Activated CD8-positive, alpha-beta T cell treated with anti-CD3 and anti-CD28 coated beads for 36 hours (primary cell): ENCODE measurements at places on chromosomes 11 and 22. TPM values are rescaled to one million over a fixed set of nuclear protein-coding genes. Genes with fewer than 3 reads are reported as not detected.

- DNase-seq: no peak
Measured at GRCh38 chr11:118152552-118153471, at the start of gene SCN4B. SCN4B (minus strand) TSS chr11:118152823; CDS start chr11:118152673, 150 bp downstream.

The APOBEC3F gene
- total RNA-seq: 25.0 TPM

The HBG2 gene
- total RNA-seq: not detected

- no peak for DNase-seq
Measured at GRCh38 chr11:44271286-44271685, 38.7 kb downstream of the ALX4 start.

The CSKMT gene
- total RNA-seq: 43.6 TPM

- peak; percentile 57 for DNase-seq
Measured at GRCh38 chr11:61955422-61956135, 5.4 kb downstream of the BEST1 start.

- no peak for DNase-seq
Measured at GRCh38 chr11:127472505-127472904, 471.9 kb upstream of the KIRREL3 start.

The IL10RA gene
- 73.3 TPM for total RNA-seq

- DNase-seq: no peak
Measured at GRCh38 chr11:36251823-36252222, 37.4 kb downstream of the COMMD9 start.

DNA sequence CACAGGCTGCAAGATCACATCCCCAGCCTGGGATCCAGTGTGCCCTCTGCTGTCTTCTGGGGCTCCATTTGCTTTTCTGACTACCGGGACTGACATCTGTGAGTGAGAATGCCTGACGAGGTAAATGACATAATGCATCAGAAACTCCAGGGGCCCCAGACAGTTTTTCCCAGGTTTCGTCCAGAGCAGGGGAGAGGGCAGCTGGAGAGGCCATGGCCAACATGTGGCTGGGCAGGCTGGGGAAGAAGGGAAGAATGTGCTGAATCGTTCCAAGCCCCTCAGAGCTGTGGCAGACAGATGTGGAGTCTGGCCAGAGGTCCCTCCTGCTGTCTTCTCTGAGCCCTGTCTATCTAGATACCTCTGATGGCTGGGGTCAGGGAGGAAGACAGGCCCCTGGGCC is 163.9 kb downstream of the TRIM29 start:
- no peak for DNase-seq

DNA sequence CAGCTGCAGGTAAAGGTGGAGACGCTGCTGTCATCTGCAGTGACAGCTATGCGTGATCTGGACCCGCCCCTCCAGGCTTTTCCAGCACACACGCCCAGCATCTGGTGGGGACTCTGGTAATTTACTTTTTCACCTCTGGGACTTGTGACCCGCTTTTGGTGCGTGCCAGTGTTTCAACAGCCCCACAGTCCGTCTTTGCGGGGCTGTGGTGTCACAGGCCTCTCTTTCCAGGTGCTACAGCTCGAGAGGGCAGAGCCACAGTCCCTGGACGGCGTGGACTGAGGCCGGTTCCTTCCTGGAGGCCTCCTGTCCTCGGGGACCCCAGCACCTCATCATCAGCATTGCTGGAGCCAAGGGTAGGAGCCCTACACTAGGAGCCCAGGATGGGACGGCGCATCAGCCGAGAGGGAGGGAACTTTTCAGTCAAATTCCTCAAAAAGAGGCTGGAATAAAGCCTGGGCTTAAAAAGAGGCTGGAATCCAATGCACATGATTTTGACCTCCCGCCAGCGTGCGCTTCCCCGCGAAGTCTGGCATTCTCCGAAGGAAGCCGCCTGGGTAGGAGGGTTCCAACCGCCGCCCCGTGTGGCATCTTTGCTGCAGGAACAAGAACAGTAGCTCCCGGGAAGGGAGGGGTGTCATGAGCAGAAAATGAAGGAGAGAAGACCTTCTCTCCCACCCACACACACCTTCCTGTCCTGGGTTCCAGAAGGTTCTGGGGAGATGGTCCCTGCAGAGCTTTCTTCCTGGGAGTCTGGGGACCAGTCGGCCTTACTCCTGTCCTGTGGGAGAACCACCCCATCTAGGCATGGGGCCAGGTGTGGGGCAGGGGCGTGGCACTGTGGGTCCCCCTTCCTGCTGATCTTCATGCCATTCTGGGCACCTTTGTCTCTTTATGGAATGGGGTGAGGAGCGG is 25.7 kb upstream of the KRTAP5-7 start:
- DNase-seq: no peak

GRCh38 chr11:43486141-43486540 is 127.4 kb downstream of the TTC17 start:
- no peak for DNase-seq

DNA sequence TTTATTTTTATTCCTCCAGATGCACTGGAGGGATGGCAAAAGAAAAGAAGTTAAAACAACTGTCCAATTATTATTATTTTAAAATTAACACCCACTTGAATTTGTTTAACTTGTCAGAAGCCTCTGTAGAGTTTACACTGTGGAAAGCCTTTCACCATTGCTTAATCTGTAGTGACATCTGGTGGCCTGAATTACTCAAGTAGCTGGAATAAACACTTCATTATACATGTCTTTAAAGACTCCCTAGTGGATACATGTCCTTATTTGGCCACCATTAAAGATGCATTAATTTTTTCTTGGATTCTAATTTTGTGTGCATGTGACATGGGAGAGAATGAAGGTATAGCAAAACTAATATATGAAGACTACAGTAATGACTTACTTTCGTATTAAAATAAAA is 1496.5 kb downstream of the FAM181B start:
- peak; percentile 3 for DNase-seq

GRCh38 chr22:49554296-49554625 is 273.4 kb downstream of the BRD1 start:
- no peak for DNase-seq

DNA sequence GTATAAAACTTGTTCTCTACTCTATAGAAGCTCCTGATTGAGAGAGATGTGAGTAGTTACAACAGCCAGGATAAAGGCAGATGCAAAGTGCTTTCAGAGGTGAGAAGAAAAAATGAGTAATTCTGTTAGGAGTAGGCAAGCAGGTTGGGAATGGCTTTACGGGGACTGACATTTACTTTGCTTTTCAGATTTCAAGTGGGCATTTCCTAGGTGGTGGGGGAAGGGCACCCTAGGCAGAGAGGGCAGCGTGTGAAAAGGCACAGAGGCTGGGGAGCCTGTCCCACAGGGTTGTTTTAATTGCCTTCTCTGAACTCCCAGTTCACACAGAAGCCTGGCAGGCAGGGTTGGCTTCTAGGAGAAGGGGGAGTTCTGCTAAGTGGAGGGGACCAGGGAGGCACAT is 106.5 kb downstream of the NAV2 start:
- no peak for DNase-seq

The SMC1B gene
- total RNA-seq: 1.8 TPM

The ALX4 gene
- not detected for total RNA-seq

GRCh38 chr22:49203859-49204598 is 623.6 kb downstream of the BRD1 start:
- DNase-seq: no peak

The OR51B5 gene
- total RNA-seq: not detected

The GGTLC2 gene
- total RNA-seq: not detected

The SLC22A6 gene
- total RNA-seq: not detected

DNA sequence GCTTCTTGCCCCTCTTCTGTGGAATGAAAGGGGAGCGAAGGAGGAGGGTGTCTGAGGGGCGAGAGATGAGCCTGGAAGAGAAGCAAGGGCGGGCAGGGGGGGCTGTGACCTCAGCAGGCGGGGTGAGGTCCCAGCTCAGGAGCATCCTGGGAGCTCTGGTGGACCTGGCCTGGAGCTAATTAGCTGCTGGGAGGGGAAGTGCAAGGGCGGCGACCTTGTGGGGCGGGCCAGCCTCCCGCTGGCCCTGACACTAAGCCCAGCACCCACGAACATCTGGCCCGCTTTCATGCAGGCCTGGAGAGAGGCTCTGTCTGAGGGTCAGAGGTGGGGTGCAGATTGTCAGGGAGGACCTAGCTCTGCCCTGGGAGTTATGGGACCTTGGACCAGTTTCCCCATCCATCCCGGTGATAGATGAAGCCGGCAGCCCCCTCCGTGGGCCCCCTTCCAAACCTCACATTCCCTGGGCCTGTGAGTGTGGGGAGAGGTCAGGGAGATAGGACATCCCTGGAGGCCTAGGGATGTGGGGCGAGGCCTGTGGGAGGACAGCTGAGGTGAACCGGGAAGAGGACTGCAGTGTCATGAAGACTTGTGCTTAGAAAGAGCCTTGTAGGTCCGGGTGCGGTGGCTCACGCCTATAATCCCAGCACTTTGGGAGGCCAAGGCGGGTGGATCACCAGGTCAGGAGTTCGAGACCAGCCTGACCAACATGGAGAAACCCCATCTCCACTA is 28.5 kb upstream of the CD82 start:
- DNase-seq: no peak

DNA sequence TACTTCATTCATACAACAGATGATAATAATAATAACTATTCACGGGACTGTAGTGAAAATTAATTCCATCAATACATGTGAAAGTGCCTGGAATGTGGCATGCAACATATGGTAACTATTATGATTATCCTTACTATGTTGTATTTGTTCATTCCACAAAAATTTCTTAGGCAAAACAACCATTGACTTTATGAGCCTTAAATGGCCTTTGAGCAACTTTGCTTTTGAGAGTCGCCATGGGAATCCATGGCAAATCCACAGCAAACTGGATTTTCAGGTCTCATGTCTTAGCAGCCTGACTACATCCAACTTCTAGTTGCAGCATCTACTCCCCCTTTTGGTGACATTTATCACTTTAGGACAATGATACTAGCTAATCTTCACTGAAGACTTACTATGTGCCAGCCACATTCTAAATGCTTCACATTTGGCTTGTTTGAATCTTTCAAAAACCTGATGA is 56.8 kb downstream of the SLC1A2 start:
- DNase-seq: no peak

GRCh38 chr11:19919050-19919561 is 206.5 kb downstream of the NAV2 start:
- DNase-seq: no peak

DNA sequence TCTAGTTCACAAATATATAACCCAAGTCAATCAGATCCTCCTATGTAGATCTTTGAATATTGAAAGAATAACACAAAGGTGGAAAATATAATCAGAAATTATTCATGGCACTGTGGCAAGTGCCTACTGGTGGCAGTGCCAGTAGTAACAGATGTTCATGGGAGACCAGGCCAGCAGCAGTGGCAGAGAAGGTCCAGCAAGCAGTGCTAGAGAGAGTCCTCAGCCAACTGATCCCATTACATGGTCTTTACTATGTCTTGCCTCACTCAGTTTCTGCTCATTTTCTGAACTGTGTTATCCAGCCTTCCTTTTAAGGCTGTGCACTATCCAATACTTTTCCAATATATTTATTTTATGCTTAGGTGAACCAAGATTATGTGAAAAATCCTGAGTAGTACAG is 124.9 kb downstream of the MRTFA start:
- DNase-seq: no peak

DNA sequence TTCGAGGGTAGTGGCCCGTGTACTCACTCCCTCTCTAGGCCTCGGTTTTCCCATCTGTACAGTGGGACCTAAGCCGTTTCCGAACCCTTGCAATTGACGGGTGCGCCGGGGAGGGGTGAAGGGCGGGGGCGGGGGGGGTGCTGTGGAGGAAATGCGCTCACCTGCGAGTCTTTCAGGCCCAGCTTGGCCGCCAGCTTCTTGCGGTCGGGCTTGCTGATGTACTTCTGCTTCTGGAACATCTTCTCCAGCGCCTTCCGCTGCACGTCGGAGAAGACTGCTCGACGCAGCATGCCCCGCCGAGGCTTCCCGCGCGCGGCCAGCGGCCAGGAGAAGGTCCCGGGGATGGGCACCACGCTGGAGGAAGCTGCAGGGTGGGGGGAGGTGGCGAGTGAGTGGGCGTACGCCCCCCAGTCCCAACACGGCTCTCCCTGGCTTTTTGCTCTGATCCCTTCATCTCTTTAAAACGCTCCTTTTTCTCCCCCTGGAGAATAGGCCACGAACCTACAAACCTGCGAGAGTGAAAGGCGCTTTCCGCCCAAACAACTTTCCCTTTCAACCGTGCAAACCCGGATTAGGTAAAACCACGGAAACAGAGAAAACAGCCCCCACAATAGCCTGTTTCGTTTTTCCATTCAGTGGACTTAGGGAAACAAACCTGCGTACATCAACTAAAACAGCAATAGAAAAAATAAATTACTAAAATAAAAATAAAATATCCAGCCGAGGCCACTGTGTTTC is 3.2 kb downstream of the DBX1 start:
- DNase-seq: peak; percentile 63

DNA sequence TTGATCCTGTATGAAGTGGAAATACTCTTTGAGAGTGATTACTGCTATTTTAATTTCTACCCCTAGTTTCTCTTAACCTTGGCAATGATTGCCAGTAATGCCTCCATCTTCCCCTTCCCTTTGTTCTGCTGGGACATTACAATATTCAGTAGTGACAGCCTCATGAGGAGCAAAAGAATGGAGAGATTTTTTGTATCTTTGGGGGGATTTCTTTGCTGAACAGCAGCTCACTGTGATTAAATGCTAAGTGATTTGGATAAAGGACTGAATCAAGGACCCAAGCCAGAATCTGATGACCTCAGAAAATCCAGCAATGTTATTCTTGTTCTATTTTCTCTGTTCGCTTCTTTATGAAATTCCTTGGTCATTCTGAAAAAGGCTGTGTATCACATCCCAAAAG is 7.0 kb upstream of the SLC1A2 start:
- DNase-seq: no peak

DNA sequence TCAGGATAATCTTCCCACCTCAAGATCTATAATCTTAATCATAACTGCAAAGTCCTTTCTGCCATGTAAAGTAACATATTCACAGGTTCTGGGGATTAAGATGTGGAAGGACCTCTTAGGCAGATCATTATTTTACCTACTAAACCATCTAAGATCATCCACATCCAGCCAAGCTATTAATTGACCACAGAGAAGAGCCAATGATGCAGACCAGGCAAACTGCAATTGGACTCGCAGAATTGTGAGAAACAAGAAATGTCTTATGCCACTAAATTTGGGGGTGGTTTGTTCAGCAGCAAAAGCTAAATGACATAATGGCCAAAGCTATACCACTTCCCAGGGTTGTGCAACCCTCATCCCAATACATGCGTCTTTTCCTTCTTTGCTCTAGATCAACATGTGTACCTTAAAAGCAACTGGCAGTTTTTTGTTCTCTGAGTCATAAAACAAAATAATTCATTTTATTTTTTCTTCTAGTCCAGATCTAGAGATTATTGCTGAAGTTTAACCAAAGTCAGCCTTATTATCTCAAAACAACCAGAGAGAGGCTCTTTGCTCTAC is 88.7 kb upstream of the CHRM4 start:
- DNase-seq: no peak

The DGAT2 gene
- 1.8 TPM for total RNA-seq

DNA sequence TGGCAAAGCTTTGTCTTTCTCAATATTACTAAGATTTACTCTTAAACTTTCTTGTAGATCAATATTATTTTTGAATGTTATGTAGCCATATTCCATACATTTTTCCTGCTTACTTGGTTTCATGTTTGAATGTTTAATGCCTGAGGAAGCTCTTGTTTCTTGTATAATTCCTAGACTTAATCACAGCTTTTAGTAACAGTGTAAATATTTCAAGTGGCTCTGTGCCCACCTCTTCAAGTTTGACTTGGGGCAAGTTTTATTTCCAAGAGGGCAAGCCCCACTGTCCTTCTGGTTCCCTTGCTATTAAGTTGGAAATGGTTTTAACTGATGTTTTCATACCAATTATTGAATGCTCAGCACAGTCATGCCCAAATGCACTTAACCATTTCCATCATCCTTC is 1004.1 kb downstream of the OPCML start:
- DNase-seq: no peak
